ENCODE measurements at places on chromosomes 7 and 10.

DNA sequence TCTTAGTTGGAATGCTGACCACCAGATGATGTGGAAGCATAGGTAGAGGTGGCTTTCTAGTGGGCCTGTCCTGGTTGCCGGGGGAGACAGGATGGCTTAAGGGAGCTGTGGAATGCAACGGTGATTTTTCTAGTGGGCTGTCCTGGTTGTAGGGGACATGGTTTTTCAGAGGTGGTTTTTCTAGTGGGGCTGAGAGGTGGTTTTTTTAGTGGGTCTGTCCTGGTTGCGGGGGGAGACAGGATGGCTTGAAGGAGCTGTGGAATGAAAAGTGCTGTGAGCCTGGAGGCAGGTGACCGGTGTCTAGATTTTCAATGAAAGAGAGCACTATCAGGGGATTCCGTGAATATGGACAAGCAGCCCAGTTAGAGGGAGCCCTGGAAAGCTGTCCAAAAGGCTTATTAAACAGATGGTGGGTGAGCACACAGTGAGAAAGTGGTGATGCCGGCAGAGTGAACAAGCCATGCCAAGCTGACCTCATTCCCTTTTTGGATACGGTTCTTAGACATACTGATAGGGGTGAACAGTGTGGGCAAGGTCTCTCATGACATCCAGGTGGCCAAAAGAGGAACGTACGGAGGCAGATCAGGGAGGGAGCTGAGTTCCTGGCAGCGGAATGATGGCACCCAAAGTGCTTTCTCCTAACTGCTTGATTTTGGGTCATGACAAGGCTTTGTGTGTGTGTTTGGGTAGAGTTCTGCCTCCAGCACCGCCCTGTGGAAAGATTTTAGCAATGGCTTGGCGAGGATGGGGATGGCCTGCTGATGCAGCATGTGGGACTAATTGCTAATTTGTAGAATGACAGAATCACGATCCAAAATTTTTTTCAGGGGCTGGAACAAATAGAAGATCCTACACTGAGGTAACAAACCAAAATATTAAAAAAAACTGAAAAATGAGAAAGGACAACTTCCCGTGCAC is 126.6 kb downstream of the TMEM178B start:
- DNase-seq: no peak

- no peak for DNase-seq
Measured at GRCh38 chr10:50855015-50855414, 30.4 kb downstream of the A1CF start.

GRCh38 chr7:116327752-116328151 is 117.4 kb downstream of the TES start:
- peak; percentile 39 for DNase-seq

DNA sequence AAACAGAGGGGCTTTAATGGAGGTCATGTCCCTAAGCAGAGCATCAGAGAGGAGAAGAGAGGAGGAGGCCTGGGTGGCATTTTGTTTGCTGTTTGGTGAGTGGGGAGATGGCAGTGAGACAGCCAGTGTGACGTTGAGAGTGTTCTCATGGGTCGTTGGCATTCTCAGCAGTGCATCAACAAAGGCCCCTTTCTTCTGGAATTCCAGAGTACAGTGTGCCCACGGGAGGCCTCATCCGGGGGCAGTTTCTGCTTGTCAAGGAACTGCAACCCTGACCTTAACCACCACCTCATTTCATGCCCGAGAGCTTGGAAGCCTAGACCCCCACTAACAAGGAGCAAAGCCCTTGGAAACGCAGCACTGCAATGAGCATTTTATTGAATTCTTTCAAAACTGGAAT is 92.9 kb downstream of the CELF2 start:
- no peak for DNase-seq

DNA sequence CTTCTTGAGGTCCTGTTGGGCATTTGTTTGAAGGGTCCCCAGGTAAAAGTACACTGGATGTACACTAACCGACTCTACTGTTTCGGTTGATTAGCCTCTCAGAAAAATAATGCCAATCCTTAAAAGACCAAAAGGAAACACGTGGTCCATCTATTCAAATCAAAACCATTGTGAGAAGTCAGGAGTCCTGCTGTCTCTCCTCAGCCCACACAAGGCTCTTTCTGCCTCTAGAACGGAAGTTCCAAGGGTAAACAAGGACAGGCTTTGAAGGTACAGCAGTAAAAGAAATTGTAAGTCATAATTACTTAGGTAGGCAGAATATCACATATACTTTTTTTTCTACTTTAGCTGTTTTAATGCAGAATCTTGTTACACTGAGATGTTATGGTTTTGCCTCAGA is 71.7 kb upstream of the TPK1 start:
- no peak for DNase-seq

DNA sequence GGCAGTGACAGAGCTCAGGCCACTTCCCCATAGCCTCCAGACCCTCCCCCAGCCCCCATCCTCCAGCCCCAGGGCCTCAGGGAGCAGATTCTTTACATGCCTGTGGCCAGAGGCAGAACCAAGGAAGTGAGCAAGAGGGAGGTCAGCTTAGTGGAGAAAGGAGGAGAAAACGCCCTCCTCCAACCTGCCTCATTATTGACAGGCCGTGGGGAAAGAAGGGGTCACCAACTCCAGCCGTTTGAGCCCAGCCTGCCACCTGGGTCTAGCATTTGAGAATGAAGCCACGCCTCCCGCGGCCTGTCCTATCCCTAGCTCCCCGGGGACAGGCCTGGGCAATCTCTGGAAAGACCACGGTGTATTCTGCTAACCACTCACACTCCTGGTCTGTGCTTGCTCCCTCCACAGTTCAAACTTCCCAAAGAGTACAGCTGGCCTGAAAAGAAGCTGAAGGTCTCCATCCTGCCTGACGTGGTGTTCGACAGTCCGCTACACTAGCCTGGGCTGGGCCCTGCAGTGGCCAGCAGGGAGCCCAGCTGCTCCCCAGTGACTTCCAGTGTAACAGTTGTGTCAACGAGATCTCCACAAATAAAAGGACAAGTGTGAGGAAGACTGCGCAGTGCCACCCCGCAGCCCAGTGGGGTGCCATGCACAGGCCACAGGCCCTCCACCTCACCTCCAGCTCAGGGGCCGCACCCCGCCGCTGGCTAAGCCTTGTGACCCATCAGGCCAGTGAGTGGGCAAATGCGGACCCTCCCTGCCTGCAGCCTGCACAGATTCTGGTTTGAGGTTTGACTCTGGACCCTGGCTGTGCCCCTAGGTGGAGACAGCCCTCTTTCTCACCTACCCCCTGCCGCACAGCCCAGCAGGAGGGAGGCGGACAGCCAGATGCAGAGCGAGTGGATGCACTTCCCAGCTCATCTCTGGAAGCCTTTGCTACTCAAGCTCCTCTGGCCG is 14.3 kb upstream of the TRIM8 start:
- DNase-seq: peak; percentile 82

- DNase-seq: no peak
Measured at GRCh38 chr7:112439476-112439875, 10.8 kb upstream of the IFRD1 start.

DNA sequence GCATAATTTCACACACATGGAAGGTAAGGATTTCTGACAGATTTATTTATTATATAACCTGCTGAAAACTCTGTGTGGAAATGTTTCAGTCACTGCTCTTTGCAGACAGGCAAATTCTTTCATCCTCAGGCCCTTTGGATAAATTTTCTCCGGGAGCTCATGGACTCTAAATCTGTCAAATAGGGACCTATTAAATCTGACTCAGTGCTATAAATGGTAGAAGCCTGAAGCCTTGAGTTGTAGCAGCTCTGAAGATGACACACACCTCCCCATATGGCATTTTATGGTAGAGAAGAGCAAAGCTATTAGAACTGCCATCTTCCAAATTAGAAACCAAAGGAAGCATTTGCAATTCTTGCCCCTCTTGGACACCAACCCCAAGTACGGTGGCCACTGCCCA is 808.7 kb downstream of the XPNPEP1 start:
- DNase-seq: no peak
